ENCODE measurements at places on chromosomes 12 and 14.

DNA sequence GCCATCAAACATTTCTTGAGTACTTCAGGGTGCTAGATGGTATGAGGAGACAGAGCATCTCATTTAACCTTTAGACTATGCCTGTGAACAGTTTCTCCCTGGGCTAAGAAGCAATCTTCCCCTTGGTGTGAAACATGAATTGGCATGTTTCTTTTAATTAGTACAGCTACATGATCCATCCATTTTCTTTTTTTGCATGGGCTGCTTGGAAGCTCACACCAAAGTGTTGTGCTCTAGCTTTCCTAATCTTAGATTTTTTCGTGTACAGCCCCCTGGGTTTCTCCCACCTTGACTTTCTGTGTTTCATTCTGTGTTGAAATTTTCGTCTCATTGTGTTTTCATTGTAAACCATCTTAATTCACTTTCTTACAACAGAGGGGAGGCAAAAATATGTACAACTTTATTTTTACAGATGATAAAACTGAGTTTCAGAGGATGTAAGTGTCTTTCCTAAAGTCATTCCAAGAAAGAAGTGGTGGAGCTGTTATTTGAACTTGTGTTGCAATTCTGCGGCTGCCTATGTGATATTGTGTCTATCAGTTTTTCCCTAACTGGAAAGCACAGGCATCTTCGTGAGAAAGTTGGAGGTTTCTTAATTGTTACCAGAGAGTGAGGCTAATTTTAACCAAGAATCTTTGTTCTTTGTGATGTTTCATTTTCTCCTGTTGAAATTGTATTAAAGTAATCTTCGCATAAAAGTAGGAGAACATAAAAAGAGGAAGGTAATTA is 64.5 kb downstream of the DAAM1 start:
- DNase-seq = peak; percentile 29

- DNase-seq = no peak
Measured at GRCh38 chr14:59217011-59217410, 28.5 kb downstream of the DAAM1 start.

- peak; percentile 73 for DNase-seq
Measured at GRCh38 chr12:75725521-75726111, 214.2 kb upstream of the KRR1 start.

- DNase-seq = no peak
Measured at GRCh38 chr14:35855876-35856481, 29.8 kb downstream of the BRMS1L start.

DNA sequence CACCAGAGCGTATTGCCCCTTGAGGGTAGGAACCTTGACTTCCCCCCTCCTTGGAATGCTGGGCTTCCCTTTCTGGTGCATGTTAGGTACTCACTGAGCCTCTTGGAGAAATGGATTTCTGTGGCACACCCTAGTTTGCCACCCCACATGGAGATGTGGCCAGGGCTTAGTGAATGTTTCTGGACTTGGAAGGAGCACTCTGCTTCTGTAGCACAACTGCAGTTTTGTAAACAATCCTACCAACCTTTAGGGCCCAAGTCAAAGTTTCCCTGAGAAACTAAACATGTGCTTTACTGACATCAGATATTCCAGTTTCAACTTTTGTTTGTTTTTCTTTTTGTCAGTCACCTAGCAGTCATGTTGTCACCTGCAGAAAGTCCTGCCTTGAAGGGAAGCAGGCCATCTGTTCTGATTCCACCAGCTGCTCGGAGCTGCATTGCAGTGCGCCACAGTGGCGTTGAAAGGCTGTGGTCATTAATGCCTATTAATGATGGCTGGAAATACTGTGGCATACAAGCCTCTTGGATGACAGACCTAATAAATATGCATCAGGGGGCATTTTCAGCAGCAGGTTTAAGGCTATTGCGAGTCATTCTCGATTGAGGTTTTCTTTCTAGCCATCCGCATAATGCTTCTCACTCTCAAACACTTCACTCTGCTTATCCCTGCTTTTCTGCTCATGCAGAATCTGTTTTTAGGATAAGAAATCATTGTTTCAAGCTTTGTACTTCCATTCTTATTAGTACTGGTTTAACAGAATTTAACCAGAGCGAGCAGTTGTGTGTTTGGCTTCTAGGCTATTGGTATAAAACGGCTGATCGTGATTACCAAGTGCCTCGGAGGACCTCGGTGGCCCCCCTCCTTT is 7.8 kb downstream of the PELI2 start:
- no peak for DNase-seq

- DNase-seq = no peak
Measured at GRCh38 chr12:78683031-78683430, 181.5 kb upstream of the SYT1 start.

GRCh38 chr14:90508536-90509254 is 111.9 kb downstream of the CALM1 start:
- DNase-seq = no peak

- DNase-seq = no peak
Measured at GRCh38 chr14:59215322-59215721, 26.9 kb downstream of the DAAM1 start.

- DNase-seq = no peak
Measured at GRCh38 chr12:78040111-78040510, 209.4 kb downstream of the NAV3 start.

Measured in mesenchymal stem cell (in vitro differentiated cells and primary cell).